CMK (cell line): ENCODE measurements at places on chromosomes 1 and 21.

DNA sequence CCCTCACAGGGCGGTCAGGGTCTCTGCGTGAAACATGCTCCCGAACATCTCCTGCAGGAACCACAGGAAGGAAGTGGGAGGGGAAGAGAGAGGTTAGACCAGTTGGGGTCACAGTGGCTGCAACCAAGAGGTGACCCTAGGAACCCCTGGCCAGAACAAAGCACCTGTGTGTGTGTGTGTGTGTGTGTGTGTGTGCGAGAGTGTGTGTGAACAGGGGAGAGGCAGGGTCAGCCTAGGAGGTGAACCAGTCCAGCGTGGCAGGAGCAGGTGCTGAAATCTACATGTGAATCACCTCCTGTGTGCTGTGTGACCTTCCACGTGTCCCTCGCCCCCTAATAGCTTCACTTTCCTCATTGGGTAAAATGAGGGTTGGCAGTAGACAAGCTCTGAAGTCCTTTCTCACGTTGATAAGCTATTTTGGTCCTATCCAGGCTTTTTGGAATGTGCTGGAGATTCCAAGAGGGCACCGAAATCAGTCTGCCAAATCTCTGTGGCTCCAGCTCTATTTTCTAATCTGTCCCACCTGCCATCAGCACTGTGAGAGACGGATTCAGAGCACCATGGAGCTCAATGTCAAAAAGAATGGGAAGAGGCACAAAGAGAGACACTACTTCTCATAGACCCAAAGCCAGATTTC is 27.8 kb downstream of the SLC26A9 start:
- DNase-seq, result no peak

- no peak for DNase-seq
These were observed 29.1 kb upstream of the CNIH3 start for GRCh38 chr1:224587051-224587450.

DNA sequence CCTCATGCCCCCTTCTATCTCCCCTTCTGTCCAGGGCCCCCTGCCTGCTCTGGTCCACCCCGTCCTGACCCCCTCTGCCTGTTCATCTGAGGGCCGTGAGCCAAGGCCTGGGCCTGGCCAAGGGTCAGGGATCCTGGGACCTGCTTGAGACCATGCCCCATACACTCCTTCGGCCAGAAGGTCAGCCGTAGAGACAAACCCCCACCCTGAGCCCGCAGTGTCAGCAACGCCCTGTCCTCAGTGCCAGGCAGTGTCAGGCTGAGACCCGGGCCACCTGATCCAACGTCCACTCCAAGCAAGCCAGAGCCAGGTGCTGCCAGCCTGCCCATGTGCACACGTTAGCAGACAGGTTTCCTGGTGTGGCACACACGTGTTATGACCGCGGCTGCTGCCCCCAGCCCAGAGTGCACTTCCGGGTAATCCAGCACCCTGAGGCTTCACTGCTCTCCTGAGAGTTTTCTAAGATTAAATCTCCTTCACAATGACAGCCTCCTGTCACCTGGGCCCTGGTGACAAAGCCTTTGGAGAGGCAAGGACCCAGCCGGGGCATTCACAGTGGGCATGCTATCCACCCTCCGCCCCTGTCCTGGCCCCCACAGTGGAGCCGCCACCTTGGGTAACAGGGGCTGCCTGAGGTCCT is 10.1 kb upstream of the SAMD11 start:
- DNase-seq, result no peak

GRCh38 chr1:42145764-42146625 is 7.2 kb upstream of the GUCA2B start:
- DNase-seq, result no peak

DNA sequence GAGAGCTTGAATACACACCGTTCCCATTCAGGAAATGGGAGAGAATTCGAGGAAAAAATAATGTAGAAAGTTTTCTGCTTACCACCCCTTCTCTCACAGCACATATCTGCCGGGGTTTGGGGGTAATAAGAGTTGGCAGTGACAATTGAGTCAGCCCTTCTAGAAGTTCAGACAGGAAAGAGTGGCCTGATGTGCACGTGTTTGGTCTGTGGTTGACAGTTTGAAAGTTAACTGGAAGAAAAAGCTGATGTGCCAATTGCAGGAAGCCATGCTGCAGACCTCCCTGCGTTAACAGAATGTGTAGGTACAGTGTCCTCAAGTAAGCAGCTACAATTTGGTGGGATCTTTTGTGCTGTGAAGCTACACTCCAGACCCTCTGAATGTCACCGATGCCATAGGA is 50.9 kb downstream of the DHX9 start:
- no peak for DNase-seq
